ENCODE measurements at places on chromosomes 3 and 15.
A peak's percentile ranks its signal among the peaks of the same experiment; 100 is the strongest.

DNA sequence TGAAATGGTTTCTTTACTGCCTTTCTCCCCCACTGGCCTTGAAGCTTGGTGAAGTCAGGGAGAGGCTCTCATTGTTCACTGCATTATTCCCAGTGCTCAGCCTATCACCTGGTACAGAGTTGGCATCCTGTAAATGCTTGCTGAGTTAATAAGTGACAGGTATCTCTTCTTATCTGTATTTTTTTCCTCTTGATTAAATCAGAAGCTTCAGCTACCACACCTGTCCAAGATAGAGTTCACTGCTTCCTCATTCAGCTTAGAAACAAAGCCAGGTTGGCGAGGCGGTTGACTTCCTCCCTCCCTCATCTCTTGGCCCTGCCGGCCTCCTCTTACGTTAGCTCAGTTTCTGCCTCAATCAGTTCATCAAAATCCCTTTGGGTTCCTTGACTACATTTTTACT lies 142.8 kb downstream of the LIPC start:
- no peak for DNase-seq

GRCh38 chr3:12484983-12485327 lies 675 bp downstream of the TSEN2 start:
- DNase-seq = no peak

DNA sequence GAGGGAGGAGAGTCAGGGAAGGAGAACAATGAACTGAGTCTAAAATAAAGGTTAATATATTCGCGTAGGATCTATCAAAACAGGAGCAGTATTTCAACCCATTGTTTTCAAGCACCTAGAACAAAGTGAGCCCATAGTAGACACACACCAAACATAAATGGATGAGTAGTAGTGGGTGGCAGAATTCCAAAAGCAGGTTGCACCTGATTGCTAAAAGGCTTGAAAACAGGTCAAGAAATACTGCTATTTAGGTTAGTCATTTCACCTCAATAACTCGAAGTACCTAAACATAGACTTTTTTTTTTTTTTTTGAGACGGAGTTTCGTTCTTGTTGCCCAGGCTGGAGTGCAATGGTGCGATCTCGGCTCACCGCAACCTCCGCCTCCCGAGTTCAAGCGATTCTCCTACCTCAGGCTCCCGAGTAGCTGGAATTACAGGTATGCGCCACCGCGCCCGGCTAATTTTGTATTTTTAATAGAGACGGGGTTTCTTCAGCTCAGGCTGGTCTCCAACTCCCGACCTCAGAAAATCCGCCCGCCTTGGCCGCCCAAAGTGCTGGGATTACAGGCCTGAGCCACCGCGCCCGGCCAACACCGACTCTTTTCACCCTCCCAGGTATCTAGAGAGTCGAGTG lies 855 bp upstream of the ABHD5 start:
- DNase-seq = no peak

GRCh38 chr15:55422089-55422488 lies 13.8 kb downstream of the PIERCE2 start:
- no peak for DNase-seq

- DNase-seq = no peak
These were observed 24.9 kb upstream of the DNAAF4 start for GRCh38 chr15:55532944-55533343.

- no peak for DNase-seq
These were observed 287.4 kb upstream of the LYSMD4 start for GRCh38 chr15:100020614-100021013.

DNA sequence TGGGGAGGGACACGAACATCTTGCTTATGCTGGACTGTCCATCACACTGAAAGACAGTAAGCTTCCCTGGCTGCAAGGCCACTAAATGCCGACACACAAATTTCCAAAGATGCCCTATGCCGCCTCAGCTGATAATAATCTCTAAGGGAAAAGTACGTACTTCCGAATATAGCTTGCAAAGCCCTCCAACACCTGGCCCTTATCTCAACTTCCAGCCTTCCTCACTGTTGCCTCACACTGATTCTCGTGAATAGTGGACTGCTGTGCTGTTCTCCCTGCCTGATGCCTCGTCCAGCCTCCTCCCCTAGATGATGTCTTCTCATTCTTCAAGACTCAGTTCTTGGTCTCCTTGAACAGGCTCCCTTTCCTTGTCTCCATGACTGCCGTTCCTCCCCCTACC lies 72.3 kb downstream of the CD47 start:
- no peak for DNase-seq

- no peak for DNase-seq
These were observed 333.3 kb downstream of the GRM7 start for GRCh38 chr3:7194071-7194835.

DNA sequence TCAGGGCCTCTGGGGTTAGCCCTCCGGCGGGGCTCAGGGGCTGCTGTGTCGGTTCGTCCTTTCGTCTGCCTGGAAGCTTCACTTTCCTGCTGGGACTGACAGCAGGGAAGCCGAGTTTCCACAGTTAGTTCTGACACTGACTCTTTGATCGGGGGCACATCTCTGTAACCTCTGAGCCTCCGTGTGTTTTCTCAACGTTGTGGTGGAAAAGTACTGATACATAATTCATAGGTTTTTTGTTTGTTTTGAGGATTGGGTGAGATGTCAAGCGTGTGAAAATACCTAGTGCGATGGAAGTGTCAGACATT lies 481 bp downstream of the AP4E1 start:
- no peak for DNase-seq

- no peak for DNase-seq
These were observed 283.1 kb upstream of the NR2F2 start for GRCh38 chr15:96047255-96047931.

DNA sequence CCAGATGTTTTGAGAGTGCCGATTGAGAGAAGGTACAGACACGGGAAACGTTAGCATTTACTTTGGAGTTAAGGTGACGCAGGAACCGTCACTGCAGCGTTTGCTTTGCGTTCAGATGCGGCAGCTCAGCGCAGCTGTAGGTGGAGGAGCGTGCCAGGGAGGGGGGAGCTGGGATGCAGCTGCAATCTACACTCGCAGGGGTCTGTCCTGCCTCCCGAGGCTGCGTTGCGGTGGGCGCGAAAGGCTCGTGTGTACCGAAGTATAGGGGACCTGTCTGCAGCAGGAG lies 425 bp upstream of the FYTTD1 start:
- no peak for DNase-seq

- no peak for DNase-seq
These were observed 374.6 kb upstream of the CFAP20DC start for GRCh38 chr3:59424268-59425010.

- DNase-seq = no peak
These were observed 24.8 kb downstream of the ZBTB38 start for GRCh38 chr3:141392897-141393734.

GRCh38 chr3:49531218-49531617 lies 23.1 kb upstream of the BSN start:
- no peak for DNase-seq

DNA sequence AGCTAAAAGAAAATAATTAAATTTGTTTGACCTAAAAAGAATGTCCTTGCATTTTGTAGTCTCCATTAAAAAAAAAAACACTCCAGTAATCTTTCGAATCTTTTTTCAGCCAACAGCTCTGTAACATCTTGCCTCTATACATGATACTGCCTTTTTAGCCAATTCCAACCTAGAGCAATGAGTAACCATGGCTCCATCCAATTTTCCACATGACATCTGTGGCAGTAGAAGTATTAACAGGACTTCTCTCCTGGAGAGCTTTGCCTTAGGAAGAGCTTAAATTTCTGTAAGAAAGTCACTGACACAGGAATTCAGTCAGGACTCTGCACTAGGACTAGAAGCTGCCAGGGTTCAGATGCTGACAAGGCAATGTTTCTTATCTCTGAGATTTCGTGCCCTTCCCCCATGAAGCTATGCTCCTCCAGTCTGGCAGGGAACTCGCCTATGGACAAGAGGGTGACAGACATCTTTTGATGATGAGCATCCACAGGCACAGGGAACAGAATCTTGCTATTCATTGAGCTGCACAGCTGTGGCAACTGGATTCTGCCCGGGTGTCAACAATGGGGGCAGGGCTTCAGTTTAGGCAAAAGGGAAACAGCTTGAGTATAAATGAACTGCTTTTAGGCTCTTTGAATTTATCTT lies 81.8 kb downstream of the ALCAM start:
- DNase-seq = peak; percentile 75

- DNase-seq = no peak
These were observed 210.7 kb downstream of the PDCD6IP start for GRCh38 chr3:34008836-34009809.

GRCh38 chr3:51747840-51748239 lies 31.2 kb downstream of the IQCF6 start:
- DNase-seq = no peak

- DNase-seq = no peak
These were observed 18.5 kb downstream of the LARP6 start for GRCh38 chr15:70835415-70835814.

DNA sequence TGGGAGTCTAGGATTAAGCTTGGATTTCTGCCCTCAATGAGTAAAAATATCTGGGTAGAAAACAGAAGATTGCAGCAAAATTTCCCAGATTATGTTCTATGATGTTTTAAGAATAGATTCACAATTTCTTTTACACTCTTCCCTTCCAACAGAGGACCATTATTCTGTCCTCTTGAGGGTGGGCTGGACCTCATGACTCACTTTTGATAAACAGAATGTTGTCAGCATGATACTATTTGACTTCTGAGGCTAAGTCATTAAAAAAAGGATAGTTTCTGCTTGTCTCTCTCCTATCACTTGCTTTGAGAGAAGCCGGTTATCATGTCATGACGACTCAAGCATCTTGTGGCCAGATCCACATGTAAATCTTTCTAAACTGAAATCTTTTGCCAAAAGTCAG lies 396.2 kb upstream of the CDIN1 start:
- no peak for DNase-seq

DNA sequence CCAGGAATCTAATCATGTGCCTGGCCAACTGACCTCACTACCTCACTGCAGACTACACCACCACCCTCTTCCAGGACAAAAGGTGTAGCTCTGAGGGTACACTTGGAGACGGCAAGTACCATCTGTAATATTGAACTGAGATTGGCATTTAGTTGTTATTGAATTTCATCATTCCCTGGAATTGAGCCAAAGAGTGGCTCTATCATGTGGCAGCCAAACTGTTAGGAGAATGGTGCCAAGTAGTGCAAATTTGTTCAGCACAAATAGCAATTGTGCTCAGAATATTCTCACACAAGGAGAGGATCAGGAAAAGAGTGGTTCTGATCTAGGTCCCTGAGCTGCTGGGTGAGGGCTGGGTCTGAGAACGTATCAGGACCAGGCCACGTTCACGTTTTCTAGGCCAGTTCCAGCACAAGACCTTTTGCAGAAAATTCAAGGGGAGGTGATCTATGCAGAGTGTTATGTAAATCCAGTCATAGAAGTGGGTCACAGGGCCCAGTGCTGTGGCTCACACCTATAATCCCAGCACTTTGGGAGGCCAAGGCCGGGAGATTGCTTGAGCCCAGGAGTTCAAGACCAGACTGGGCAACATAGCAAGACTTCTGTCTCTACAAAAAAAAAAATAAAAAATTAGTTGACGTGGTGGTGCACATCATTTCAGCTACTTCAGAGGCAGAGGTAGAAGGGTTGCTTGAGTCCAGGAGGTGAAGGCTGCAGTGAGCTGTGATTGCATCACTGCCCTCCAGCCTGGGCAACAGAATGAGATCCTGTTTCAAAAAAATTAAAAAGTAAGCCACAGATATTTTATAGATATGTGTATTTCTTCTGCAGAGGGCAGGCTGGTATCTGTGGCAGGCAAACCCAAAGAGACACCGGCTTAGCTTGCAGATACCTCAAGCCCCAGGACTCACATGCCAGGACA lies 31.9 kb upstream of the CFAP161 start:
- no peak for DNase-seq

GRCh38 chr3:73422571-73422970 lies 202.2 kb downstream of the PDZRN3 start:
- no peak for DNase-seq

GRCh38 chr15:80703965-80704364 lies 8.9 kb downstream of the ABHD17C start:
- DNase-seq = no peak

DNA sequence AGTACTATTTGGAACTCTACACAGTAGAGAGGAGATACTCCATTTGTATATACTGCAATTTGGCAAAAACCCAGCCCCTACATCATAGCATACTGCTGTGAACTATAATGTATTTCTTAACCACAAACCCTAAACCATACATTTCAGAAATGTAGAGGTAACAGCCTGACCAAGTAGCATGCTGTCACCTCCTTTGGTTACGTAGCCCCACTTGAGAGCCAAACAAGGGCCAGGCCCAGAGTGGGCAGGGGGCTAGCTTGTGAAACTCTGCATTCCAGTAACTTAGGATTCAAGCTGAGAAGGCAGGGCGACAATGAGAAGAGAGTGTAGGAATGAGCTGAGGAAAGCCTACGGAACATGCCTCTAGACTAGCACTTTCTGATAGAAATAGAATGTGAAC lies 135.8 kb downstream of the GREM1 start:
- DNase-seq = no peak

- no peak for DNase-seq
These were observed 16.3 kb downstream of the ECT2 start for GRCh38 chr3:172766718-172767405.

- DNase-seq = no peak
These were observed 784 bp downstream of the TTLL3 start for GRCh38 chr3:9810846-9811245.

GRCh38 chr3:13112521-13113345 lies 39.5 kb upstream of the IQSEC1 start:
- peak; percentile 50 for DNase-seq

GRCh38 chr15:98930576-98930975 lies 77.0 kb downstream of the PGPEP1L start:
- DNase-seq = no peak

DNA sequence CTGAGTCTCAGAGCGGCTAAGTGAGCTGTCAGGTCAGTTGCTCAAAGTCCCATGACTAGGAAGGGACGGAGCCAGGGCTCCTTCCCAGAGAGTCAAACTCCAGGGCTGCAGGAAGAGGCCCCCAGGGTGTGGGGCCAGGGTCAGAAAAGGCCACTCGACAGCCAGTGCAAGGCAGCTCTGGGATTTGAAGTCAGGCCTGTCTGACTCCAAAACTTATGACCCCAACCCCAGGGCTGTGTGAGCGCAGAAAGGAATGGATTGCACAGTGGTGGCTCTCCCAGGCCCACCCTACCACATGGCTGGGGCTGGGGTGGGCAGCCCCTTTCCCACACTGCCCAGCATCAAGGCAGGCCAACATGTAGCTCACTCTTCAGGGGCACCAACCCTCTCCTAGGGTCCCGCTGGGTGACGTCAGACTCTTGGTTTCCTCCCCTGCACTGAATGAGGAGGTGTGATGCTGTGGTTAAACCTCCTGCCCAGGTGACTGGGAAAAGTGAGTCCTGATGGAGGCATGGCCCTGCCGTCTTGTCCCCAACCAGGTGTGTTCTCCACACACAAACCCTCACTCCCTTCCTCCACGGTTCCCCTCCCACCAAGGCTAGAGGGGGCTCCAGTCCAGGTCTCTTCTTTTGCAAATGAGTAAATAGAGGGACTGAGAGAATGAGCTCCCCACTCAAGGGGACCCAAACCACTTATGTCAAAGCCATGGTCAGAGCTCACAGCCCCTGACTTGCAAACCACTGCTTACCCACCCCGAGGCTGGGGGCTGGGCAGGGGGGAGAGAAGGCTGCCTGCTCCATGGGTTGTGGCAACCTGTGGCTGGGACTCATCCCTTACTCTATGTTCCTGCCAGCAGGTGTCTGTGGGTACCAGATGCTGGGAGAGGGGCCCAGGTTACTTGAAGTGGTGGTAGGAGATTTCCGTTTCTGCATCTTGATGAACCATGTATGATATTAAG lies 23.8 kb upstream of the CORO2B start:
- DNase-seq = no peak

- no peak for DNase-seq
These were observed 590.0 kb upstream of the ADAMTS9 start for GRCh38 chr3:65277798-65278197.

- no peak for DNase-seq
These were observed 51.7 kb downstream of the PHLDB2 start for GRCh38 chr3:111910806-111911205.

Measured in caudate nucleus (tissue), 63 donors.